ENCODE measurements at places on chromosomes 4 and X.

DNA sequence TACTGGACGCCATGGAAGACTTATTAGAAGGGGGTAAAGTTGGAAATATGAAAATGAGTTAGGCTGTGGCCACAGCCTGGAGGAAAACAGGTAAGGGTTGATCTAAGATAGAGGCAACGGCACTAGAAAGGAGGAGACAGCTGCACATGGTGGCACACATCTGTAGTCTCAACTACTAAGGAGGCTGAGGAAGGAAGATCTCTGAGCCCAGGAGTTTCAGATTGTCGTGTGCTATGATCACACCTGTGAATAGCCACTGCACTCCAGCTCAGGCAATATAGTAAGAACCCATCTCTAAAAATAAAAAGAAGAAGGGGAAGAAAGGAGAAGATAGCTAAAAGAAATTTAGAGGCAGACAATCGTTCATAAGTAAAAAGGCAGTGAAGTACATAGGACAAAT is 87.8 kb upstream of the SORBS2 start:
- DNase-seq = no peak

GRCh38 chr4:123578276-123579029 is 181.9 kb downstream of the SPRY1 start:
- DNase-seq = no peak

GRCh38 chr4:149296084-149296483 is 519.6 kb downstream of the IQCM start:
- no peak for DNase-seq

DNA sequence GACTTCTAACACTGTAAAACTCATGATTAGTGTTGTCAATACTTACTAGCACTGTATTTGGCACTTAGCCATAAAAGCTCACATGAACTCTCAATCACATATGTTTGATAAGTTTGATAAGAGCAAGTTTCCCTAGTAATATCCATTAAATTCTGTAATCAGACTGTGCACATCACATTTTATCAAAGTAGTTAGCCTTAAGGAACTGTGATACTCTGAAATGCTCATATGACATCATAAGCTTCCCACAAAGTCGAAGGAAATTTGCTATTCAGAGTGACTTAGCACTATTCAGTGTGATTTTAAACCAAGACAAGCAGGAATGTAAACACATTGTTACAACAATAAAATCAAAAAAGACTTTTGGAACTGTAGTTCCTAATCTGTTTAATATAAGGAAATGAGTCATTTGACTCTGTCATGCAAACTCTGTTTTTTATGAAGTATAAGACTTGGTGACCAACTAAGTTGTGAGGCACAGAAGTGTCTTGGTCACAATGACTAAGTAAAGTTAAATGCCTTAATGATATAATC is 6.7 kb downstream of the SLC7A11 start:
- DNase-seq = peak; percentile 97

DNA sequence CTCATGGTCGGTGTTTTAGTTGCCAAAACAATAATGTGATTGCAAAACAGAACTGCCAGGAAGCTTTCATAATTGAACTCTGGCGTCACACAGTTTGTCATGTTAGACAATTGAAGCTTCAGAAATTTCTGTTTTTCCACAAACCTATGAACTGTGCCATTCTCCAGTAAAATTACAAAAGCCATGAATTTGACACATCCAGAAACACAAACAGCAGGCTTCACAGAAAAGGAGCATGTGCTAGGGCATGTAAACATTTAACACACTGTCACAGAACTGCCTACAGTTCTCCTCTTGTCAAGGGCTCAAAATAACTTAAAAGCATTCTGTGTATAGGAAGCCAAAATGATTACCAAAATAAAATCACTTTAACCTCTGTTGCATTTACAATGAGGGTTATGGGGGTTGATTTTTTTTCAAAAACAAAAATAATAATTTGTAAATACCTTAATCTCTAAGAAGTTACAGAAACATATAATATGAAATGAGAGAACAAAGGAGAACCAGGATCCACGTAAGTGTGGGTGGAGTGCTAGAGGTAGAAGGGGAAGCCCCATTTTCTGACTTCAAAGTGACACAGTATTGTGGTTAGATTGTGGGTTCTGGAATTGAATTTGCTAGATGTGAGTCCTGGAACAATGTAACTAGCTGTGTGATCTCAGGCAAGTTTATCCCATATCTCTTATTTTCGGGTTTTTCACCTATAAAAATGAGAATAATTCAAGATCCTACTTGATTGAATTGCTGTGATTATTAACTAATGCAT is 295.0 kb downstream of the CENPC start:
- no peak for DNase-seq

DNA sequence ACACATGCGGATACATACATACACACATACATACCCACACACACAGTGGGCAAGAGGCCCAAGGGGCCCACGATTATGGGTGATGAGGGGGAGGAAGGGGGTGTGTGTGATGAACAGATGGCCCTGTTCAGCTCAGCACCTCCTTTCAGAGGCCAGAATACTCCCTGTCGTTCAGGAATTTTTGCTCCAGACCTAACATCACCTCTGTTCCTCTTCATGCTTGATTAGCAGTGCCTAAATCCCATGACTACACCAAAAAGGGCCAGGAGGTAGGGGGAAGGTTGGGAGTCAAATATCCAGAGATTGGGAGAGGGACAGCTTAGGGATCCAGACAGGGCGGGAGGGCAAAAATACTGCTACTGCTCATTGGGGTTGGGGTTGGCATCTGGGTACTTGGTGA is 42.7 kb downstream of the SMC1A start:
- DNase-seq = no peak

- DNase-seq = no peak
These were observed 68.5 kb downstream of the METTL14 start for GRCh38 chr4:118753685-118754084.

DNA sequence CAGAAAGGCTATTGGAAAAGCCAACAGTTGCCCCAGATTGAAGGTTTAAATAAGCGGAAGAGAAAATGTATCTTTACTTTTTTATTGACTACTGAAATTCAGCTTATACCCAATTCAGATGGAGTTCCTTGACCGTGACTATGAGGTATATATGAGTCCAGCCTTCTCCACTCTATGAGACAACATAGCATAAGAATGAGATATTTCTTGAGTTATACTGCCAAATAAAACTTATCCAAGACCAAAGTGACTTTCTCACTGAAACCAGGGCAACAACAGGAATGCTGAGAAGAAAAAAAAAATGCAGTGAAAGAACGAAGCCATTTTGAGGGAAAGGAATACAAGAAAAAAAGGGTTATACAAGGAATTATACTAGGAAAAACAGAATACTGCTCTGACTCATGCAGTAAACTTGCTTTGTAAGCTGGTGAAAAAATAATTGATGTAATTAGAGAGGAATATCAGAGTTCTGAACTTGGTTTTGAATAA is 16.3 kb upstream of the PDK3 start:
- no peak for DNase-seq

GRCh38 chr4:106746451-106746850 is 289.7 kb downstream of the DKK2 start:
- peak; percentile 64 for DNase-seq

- no peak for DNase-seq
These were observed 160.1 kb downstream of the COX18 start for GRCh38 chr4:72909461-72909860.
